ENCODE measurements at places on chromosomes 6 and 20.

- DNase-seq, result no peak
Measured at GRCh38 chr6:157374889-157375443, 6.0 kb upstream of the ZDHHC14 start.

- no peak for DNase-seq
Measured at GRCh38 chr6:157849288-157850017, 26.4 kb downstream of the SNX9 start.

DNA sequence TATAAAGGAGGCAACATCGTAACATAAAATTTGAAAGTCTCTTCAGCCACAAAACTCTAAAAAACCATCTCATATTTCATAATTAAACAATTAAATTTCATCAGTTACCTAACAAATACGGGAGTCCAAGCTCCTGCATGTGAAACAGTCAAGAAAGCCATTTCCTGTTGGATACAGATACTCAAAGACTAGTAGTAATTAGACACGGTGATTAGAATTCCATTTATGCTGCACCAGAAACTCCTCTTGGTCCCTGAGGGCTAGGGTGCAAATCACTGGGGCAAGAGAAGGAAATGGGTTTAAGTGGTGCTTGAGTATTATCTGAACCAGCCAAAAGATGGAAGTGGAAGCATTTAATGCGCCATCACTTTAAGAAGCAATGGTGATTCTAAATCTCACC, 27.4 kb downstream of the TRAM2 start:
- no peak for DNase-seq

DNA sequence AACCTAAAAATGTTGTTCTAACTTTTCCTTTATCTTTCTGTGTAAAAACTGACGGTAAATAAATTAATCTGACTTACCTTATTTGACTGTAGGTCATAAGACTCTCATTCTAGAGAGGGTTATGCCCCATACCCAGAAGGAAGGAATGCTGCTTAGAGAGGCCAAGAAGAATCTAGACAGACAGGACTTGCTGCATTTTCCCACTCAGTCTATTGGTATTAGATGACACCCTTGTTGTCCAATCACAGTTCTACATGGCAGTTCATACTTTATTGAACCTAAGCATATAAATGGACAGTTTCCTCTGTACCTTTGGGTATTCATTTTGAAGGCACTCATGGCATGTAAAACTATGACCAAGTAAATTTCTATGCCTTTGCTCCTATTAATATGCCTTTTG, 359.6 kb upstream of the ID4 start:
- DNase-seq, result no peak

DNA sequence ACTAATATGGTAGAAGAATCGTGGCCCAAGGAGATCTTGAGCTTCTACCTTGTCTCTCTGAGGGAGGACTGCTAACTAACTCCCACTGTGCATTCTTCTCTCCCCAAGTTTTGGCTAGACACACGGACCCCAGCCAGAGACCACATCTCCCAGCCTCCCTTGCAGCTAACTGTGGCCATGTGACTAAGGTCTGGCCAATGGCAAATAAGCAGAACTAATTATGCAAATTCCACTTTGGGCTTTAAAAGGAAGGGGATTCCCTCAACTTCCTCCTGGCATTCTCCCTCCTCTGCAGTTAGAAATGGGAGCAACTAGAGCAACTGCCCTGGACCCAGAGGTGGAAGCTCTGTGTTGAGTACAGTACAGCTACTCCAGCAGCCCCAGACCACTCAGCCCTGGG, 15.4 kb downstream of the BPIFA2 start:
- DNase-seq, result no peak

All from NCI-H1417 treated with DMSO at 0.1 percent for 48 hours (cell line).